Amniotic stem cell (primary cell): ENCODE measurements at places on chromosomes 4 and X.

GRCh38 chrX:43283187-43283586 is 372.9 kb upstream of the MAOA start:
- DNase-seq, result no peak

DNA sequence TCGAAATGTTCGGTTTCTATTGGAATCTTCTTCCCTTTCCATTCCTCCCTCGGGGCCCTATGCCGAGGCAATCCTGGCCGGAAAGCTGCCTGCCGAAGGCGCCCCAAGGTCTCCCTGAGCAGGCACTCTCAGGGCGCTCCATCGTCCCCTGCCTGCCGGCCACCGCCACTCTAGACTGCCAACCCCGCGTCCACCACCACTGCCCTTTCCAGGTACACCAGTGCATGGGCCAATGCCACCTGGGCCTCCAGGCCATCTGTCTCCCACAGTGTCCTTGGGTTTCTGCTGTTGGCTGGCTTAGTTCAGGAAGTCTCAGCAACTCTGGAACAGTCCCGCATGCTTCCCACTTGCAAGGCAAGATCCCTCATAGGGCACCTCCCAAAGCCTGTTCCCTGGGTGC is 14.6 kb downstream of the CTAG1A start:
- DNase-seq, result no peak

DNA sequence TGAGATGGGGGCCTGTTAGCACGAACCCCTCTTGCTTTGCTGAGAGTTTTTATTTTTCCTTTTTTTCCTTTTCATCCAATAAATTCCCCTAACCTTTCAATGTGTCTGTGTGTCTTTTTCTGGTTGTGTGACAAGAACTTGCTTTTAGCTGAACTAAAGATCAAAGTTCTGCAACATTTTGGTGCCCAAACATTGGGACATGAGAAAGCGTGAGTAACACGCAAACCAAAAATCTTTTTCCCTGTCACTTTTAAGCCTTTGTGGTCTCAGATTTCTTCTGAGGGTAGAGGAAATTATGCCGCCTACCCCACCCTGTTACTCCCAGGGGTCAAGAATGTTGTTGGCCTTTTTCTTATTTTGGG is 141.8 kb upstream of the CPXCR1 start:
- no peak for DNase-seq

DNA sequence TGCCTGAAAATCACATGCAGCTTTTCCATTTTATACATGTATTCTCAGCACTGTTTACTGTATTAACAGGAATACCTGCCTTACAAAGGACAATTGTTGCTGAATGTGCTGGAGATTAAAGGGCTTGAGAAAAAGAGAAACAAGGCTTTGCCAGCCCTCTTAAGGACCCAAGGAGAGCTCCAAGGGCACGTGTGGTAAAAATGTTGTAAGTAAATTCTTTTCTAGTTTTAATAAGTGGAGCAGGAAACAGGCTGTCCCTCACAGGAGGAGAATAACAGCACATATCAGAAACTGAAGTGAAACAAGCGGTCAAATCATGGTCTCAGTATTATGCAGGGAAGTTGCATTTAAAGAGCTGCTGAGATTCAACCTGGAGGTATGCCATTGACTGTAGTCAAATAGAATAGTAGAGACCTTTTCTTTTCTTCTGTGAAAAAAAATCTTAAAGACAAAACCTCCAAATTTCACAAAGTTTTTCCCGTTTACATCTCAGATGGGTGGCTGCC is 18.5 kb downstream of the IGFBP7 start:
- no peak for DNase-seq
